Kidney (tissue), 22 donors: ENCODE measurements at places on chromosomes 5 and 9.

- DNase-seq = no peak
These were observed 14.3 kb upstream of the EPB41L4B start for GRCh38 chr9:109335121-109335520.

- DNase-seq = no peak
These were observed 131.4 kb upstream of the SHB start for GRCh38 chr9:38200431-38200830.

- DNase-seq = no peak
These were observed 73.0 kb upstream of the NR4A3 start for GRCh38 chr9:99748676-99749075.

GRCh38 chr5:38184627-38185026 is 73.7 kb upstream of the EGFLAM start:
- DNase-seq = no peak

DNA sequence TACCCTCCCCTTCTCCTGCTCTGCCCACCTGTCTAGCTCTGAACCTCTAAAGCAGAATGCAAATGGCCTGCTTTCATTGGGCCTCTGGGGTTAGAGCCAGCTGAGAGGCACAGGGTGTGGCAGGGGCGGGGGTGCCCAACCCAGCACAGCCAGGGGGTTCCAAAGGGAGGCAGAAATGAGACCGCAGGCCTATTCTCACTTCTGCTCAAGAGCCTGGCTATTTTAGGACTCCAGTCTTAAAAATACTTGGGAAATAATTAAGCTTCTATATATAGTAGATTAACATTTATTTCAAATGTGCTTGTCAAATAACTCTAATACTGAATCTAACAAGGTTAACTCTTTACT is 5.7 kb downstream of the QSOX2 start:
- no peak for DNase-seq

- no peak for DNase-seq
These were observed 63.1 kb downstream of the ADAMTS6 start for GRCh38 chr5:65418661-65419060.

DNA sequence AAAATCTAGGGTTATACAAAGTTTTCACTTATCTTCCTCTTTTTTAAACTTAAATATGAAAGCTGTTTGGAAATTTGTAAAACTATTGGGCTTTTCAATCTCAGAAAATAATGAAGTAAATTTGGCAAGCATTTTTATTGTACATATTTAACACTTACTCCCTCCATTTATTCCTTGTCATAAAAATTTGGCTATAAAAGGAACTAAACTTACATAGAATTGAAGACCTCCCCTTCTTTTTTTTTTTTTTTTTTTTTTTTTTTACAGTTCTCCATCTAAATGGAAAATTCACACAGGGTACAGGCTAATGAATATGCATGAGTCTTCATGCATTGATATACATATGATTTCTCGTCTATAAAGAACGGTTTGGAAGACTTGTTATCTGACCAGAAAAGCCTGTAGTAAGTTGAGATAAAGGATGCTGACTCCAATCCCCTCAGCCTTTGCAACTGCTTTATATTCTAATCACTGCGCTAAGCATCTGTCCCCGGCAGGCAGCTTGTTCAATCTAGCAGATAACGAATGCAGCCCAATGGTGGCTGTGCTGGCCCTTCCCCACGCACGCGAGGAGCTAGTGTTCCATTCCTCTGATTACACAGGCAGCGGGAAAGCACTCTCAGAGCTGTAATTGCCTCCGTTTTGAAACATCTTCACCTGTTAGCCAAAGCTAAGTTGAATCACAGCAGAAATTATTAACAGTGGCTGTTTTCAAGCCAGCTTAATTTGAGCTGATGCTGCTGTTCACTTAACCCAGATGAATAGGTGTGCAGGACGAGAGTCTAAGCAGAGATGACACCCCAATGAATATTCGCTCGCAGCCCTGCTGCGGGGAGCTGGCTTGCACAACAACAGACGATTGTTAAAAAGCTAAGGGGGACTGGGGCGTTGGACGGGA is 453.8 kb upstream of the ZNF608 start:
- peak; percentile 63 for DNase-seq

DNA sequence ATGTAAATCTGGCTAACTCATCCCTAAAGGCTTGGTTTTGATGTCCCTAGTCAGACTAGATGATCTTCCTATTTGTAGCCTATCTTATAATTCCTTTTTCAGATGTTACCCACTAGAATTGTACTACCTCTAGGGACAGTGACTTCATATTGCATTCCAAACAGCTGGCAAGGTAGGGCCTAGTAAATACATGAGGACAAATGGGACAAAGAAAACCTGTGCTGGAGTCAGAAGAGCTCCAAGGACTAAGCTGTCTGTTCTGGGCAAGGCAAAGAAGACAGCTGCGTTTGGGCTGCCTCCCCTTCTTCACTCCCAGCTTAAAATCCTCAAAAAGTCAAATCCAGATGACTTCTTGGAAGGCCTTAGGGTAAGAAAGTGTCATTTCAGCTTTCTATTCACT is 10.0 kb downstream of the DMXL1 start:
- DNase-seq = no peak

GRCh38 chr5:78243639-78244038 is 50.9 kb downstream of the AP3B1 start:
- no peak for DNase-seq

- DNase-seq = no peak
These were observed 14.9 kb downstream of the GLDC start for GRCh38 chr9:6630502-6631206.

DNA sequence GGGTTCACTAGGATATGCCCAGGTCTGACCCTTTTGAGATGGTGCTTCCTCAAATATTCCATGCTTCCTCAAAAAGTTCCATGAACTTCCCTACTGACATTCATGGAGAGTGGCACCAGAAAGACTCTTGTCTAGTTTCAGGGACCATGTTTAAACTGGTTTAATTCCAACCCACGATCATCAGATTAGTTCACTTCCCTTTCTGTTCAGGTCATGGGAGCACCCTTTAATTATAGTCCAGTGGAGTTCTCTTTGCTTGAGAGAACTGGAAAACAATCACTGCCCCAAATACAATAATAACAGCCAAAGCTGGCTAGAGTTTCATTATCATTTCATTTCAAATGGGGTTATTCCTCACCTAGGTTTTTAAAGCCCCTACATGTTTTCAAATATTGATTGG is 9.7 kb upstream of the ERBIN start:
- no peak for DNase-seq

DNA sequence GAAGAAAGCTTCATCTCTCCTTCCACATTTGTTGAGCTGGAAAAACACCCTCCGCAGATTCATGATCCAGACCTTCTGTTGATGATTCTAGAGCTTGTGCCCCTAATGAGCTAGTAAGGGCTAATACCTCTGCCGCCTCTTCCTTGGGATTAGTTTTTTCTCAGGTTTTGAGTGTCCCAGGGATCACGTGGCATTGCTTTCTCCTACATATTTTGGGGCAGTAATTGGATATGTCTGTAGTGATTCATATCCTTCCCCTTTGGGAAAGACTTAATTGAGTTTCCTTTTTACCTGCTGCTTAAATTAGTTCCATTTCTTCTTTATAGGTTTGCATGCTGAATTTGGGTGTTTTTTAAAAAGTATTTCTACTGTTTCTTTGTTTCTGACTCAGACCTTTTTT is 143.9 kb downstream of the GOLPH3 start:
- DNase-seq = no peak
